ENCODE measurements at places on chromosomes 5 and 9.

DNA sequence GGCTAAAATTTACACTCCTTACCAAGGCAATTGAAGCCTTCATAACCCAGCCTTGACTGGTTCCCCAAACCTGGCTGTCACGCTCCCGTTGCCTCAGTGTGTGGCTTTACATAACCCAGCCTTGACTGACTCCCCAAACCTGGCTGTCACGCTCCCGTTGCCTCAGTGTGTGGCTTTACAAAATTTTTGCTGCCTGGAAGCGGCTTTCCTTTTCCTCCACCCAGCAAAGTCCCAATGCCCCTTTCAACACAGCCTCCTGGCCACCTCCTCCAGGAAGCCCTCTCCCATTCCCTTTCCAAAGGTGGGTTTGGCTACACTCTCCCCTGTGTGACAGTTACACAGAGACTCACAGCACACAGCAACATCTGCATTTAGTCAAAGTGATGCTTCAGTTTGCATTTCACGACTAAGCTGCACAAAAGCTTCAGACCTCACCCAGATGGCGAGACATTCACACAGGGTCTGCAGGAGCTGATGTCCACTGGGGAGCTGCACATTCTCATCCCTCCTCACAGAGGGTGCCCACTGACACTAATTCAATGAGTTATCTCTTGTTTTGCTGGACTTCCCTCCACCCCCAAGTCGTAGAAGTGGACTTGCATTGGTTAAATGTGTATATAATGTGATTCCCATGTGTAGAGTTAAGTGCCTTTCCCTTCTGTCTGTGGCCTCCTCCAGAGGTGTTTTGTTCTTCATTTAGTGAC lies 156.6 kb upstream of the PHYKPL start:
- no peak for DNase-seq

DNA sequence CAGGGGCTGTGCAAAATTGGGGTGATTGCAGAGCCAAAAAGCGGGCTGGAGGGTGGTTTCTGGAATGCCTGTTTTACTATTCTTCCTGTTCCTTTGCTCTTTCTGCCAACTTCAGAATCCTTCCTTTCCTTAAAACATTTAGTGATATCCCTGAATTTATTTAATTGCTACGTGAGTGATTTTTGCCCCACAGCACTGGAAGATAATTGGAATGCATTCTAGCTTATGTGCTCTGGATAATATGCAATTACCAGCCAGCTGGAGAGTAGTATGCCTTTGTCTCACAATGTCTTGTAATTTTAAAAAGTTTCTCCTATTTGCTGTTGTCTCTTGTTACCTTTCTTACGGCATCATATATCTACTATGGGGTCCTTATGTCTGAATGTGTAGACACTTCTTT lies 115.8 kb downstream of the SMARCA2 start:
- no peak for DNase-seq

DNA sequence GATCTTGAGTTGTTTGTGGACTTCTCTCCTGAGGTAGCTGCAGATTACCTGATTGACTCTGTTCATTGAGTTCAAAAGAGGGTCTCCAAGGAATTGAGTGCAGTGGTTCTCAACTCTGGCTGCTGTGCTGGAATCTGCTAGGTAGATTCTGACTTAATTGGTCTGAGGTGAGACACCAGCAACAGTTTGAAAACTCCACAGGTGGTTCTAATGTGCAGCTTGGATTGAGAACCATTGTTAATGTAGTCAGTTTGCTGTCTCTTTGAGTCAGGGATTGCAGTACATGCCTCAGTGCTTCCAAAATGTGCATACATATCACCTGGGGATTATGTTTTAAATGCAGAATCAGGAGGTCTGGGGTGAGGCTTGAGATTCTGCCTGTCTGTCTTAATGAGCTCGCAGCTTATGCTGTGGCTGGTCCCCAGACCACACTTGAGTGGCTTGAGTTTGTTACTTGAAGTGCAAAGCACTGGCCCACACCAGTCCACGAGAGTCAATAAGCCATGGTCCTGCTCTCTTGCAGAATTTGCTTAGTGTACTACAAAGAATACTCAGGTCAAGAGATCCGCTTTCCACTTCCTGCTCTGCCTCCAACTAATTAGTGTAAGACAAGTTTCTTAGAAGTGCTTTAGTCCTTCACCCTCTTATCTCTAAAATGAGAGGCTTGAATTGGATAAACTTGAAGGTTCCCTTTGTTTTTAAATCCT lies 82.3 kb downstream of the ATG10 start:
- no peak for DNase-seq

GRCh38 chr9:18331310-18331684 lies 142.7 kb upstream of the ADAMTSL1 start:
- no peak for DNase-seq

DNA sequence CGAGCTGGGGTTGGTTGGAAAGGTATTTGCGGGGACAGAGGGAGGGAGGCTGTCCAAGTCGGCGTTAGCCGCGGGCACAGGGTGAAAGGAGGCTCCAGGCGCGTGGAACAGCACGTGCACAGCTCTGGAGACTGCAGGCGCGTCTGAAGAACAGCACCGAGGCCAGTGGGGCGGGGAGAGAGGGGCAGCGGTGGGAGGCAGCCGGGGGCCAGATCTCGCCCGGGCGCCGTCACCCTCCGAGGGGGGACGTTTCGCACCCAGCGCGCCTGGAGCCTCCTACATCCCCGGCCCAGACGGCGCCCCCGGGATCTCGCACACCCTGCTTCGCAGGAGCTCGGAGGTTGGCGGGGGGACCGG lies 79.6 kb downstream of the NTNG2 start:
- no peak for DNase-seq

GRCh38 chr9:87406543-87407166 lies 91.0 kb upstream of the DAPK1 start:
- DNase-seq: no peak

DNA sequence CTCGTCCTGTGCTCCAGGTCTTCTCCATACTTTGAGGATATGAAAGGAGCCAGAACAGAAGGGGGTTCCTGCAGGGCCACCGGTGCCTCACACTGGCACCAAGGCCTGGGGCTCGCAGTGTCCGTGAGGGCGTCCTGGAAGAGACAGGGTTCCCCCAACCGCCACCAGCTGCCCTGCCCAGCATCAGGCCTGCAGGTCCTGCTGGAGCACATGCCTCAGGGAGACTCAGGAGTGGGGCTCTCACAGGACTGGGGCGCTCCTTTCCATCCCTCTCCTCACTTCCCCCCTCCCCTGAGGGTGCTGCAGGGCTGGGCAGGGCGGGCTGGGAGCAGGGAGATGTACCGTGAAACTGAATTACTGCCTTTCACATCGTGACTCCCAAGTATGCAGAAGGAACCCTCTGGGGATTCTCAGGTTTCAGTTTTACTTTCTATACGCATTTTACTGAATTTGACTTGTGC lies 31.7 kb downstream of the CEP72 start:
- no peak for DNase-seq
